Activated naive CD8-positive, alpha-beta T cell treated with anti-CD3 and anti-CD28 coated beads, Interleukin-2, amount 50 U/mL, for 16 hours (primary cell): ENCODE measurements at places on chromosomes 3 and 15.

- DNase-seq = no peak
Observed at GRCh38 chr15:91866971-91867372, 13.5 kb downstream of the SLCO3A1 start.

DNA sequence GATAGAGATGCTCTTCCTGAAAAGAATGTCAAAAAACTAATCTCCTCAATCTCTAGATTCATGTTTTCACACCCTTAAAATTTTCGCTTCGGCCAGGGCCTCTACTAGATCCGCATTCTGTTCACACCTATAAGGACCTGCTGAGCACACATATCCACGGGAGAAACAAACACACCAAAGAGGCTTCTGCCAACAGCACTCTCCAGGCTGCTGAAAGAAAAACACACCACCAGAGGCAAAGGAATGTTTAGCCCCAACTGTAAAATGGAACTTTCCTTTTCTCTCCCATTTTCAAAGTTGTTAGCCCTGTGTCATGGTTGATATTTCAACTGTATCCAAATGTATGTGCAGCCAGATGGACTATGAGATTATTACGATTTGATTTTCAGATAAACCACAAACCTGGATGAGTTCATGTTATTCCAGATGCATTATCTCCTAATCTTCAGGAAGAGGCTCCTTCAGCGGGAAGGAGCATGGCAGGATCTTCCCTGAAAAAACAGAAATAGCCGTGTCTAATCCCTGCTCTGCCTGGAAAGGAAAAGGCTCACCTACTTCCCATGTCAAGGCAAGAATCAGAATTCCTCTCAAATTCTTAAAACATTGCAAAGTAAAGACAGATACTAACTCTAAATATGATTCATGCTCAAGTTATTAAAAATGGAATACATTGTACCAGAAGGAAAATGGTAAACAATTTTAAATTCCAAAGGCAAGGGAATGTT is 442.7 kb upstream of the NR2F2 start:
- DNase-seq = no peak

GRCh38 chr3:149274220-149274619 is 52.6 kb upstream of the CP start:
- DNase-seq = no peak

DNA sequence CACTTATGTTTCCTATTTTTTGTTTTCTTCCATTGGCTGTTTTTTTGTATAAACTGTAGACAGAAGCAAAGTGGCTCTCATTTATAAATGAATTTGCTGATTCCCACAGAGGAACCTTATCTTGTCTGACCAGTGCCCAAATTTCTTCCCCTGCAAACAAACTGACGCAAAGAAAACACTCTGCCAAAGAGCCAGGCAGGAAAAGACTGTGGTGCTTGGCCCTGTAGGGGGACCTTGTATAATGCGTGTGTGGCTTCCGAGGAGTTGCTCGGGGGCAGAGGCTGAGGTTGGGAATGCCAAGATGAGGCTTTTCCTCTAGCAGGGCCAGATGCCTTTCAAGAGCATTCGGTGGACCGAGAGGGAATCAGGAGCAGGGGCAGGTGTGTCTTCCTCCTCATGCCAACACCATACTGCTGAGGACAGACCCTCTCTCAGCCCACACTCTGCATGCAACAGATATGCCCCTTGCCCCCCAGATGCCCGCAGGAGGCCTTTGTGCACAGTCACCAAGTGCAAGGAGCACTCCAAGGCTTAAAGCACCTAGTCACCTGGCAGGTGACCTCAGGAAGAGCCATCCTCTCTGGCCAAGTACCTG is 104.3 kb upstream of the ABHD17C start:
- no peak for DNase-seq

- no peak for DNase-seq
Observed at GRCh38 chr15:88115486-88116152, 140.9 kb downstream of the NTRK3 start.

DNA sequence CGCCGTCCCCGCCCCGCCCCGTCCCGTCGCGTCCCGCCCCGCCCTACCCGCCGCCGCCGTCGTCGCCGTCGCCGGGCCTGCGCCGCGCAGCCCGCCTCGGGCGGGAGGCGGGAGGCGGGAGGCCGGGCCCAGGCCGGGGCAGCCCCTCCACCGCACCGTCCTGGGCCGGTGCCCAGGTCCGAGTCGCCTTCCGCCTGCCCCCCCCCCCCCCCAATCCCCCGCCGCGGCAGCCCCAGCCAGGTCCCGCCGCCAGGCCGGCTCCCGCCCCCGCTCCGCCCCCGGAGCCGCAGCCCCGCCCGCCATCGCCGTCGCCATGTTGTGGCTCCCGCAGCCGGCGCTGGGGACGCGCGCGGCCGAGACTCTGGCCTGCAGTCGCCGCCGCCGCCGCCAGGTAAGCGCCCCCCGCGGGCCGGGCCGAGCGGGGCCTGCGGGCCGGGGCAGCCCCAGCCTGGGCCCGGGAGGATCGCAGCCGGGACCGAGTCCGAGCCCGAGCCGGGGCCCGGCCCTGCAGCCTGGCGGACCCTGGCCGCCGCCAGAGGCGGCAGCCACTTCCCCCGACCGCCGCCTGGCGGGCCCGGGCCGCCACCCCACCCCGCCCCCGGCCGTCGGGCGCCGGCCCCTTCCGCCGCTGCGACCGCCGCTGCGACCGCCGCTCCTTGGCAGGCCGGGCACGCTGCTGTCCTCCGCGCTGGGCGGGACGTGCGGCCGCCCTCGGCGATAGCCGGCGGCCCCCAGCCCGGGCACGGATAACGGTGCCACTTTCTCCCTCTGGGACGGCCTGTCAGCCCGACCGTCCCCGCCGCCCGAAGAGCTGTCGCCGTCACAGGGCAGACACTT is at the start of gene ZNF592:
Gene ZNF592, plus strand, starts transcription at position 319 of the 837 bp plus-strand sequence. CDS start 34,084 bp downstream, outside the sequence.
- peak; percentile 47 for DNase-seq

DNA sequence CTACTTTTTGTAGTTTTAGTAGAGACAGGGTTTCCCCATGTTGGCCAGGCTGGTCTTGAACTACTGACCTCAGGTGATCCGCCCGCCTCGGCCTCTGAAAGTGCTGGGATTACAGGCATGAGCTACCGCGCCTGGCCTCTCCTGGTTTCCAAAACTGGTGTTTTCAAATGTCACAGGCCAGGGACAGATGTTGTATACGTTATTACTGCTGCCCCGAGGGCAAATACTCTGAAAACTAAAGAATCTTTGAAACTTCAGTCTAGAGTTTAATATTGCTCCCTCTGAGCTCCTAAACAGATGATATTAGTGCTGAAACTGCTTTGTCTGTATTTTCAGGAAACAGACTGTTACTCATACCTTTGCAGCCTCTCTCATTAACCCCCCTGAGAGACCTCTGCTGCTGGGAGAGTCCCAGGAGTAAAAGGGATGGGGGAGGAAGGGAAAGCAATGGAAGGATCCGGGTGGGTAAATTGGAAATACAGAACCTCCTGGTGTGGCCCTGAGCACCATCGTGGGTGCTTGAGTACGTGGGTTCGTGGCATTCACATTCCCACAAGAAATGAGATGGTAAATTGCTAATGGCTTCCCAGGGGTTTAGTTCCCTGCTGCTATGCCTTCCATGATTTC is 96.3 kb upstream of the IGF1R start:
- no peak for DNase-seq

DNA sequence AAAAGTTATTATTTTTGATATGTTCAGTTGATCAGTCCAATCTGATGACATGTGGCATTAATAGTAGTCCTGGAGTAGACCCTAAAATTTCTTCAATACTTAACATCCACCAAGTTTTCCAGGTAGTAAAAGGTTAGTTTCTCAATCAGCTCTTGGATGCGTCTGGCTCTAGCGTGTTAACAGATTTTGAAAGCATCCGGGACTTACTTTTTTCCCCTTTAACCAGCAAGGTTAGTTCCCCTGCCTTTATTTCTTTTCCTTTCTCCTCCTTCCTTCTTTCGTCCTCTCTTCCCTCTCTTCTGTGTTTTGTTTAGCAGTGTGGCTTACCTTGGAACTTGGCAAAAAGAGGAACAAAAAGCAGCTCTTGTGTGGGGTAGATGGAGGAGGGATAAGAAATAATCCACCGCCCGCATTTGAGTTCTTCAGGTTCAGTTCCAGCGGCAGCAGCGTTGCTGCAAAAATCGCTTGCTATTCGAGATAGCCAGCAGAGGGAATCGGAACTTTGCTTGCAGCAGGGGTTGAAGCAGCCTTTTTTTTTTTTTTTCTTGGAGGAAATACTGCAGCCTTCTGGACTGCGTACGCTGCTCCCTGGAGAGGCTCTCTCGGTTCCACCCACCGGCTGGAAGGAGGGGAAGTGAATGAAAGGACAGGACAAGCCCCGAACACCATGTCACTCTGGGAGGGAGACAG is at the start of gene RBMS3:
Gene RBMS3, plus strand, starts transcription at position 668 of the 690 bp plus-strand sequence.
- DNase-seq = no peak

- no peak for DNase-seq
Observed at GRCh38 chr3:58416191-58416590, 17.4 kb downstream of the PDHB start.

GRCh38 chr3:74564560-74564959 is 49.9 kb downstream of the CNTN3 start:
- no peak for DNase-seq

GRCh38 chr3:187568171-187568570 is 102.0 kb downstream of the SST start:
- DNase-seq = no peak

GRCh38 chr3:119974656-119975055 is 119.6 kb downstream of the GSK3B start:
- no peak for DNase-seq

DNA sequence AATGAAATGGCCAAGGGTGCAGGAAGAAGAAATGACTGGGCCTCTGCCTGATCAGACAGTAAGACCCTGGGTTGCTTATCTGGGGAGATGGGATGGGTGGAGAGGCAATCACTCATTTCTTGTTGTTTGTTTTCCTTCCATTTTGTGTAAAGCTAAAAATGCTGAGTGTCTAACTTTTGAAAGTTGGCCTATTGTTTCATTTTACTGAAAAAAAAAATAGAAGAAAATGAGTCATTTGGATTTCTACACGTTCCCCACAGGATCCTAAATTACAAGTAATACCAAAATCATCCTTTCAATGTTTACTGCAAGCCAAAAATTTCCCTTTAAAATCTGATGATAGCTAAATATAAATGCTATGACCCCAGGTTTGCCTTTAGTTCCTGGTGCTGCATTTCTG is 30.6 kb downstream of the PTX3 start:
- no peak for DNase-seq

DNA sequence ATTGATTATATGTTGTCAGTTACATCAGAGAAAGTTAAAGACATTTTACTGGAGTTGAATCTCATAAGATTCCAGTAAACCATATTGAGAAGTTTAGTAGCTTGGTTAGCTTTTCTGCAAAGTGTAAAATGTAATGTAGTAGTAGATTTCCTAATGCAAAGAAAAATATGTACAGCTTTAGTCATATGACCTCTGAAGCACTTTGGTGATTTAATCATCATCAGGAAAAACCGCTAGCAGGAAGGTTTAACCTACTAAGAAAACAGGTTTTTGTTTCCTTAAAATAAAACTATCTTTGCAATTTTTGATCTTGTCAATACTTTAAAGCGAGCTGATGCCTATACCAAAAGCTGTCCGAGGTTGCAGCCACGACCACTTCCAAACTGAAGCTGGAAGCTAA is 364.6 kb upstream of the ZNF385D start:
- no peak for DNase-seq

DNA sequence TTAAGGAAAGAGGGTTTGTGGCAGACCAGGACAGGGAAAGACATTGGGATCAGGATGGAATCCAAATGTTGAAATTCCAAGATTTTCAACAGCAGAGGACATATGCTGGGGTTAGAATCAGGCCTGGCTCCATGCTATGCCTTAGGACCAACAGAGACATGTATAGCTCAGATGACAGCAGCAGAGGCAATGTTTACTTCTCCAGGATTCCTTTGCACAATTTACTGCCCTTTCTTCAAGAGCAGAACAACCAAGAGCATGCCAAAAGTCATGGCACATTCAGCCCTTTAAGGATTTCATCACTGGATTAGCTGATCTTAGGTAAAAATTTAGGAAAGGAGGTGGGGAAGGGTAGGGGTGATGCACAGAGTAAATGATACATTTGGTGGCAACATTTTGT is 69.6 kb upstream of the GSK3B start:
- no peak for DNase-seq

DNA sequence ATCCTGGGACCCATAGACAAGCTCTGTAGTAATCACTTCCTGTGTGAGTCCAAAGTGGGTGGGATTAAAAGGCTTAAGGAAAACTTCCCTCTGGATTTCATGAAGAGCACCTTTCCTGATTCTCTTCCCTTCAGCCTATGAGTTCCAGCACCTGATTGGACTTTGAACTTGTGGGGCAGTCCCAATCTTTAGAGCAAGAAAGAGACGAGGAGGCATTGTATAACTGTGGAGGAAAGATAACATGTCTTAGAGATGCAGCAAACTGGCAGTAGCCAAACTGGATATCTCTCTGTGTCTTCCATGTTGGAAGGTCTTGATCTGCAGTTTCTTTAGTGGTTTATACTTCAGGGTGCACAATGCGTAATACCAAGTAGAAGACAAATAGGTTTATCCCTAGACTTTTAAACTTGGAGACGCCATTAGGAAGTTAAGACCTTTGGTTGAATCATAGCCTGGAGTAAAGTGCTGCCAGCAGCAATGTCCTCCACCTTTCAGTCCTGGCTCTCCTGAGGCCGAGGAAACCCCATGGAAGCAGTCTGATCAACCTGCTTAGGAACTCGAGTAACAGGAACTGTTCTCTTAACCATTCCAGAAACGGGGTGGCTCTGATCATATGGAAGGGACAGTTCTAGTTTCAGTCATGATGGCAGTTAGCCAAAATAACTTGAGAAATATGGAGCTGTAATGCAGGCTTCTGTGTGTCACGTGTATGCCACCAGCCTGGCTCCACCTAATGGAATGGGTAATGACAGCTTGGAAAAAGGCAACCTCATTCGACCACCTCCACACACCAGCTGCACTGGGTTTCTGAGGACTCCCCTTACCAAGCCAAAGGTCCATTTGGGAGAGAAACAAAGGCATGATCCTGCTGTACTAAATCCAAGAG is 4.7 kb downstream of the EIF1B start:
- DNase-seq = no peak

GRCh38 chr3:134892761-134893160 is 97.7 kb downstream of the EPHB1 start:
- no peak for DNase-seq

DNA sequence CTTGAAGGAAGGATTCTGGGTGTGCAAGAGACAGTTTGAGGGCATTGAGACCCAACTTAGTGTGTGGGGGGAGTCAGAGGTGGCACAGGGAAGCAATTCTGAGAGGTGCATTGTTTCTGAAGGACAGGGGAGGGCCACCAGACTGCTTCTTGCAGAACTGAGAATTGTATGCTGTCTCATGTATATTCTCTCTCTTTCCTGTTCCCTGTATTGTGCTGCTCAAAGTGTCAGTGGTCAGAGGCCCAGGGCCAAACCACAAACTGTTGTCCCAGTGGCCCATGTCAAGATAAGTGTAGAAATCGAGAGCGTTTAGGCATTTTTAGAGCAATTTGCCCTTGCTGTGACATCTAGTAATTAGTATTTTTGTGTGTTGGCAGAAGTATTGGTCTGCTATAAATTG is 567.1 kb downstream of the EDEM1 start:
- DNase-seq = no peak

DNA sequence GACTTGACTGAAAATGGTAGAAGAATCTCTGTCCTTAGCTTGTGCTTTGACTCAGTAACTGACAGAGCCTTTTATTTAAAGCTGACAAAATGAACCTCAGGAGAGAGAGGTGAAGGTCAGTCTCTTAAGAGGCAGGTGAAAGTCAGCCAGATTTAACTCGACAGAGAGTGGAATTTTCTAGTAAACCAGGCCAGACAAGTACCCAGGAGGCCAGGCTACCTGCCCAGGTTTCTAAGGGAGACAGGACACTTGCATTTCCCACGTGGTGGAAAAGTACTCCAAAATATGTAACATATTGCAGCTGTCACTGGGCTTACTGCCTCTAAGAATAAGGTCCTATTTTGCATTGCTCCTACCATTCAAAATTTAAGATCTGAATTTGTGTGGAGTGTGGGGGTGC is 167.9 kb downstream of the FMN1 start:
- no peak for DNase-seq
